Activated CD8-positive, alpha-beta memory T cell treated with anti-CD3 and anti-CD28 coated beads for 4 hours (primary cell): ENCODE measurements at places on chromosomes 6 and 20.

- no peak for DNase-seq
Observed at GRCh38 chr20:7624886-7625285, 315.4 kb downstream of the HAO1 start.

DNA sequence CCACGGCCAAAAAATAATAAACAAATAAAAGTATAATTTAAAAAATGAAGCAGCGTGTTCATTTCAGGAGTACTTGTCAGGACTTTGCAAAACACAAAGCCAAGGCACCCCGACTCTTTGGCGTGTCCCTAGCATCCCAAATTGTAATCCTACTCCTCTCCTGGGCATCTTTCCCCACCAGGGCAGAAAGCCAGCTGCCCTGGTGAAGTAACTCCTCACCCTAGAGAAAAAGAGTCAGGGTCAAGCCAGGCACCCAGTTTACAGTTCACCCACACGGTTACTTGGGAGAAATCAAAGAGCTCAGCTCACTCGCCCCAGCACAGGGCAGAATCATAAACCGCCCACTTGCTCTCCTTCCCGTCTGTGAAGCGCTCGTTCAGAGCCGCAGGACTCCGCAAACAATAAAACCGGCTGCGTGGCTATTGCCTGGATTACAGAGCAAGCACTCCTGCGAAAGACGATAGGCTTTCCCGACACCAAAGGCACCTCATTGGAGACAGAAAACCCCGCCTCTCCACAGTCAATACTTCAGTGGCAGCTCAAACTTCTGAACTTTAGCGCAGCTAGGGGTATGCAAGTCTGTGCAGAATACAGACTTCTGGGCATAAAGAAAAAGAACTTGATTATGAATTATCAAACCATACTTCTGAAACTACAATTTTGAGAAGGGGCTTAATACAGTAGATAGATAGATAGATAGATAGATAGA is 73.0 kb upstream of the NHSL1 start:
- no peak for DNase-seq

DNA sequence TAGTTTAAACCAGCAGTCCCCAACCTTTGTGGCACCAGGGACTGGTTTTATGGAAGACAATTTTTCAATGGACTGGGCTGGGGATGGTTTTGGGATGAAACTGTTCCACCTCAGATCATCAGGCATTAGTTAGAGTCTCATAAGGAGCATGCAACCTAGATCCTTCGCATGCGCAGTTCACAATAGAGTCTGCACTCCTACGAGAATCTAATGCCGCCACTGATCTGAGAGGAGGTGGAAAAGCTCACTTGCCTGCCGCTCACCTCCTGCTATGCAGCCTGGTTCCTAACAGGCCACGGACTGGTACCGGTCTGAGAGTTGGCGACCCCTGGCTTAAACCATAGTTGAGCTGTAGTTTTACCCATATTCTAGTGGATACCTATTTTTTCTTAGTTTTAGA is 154.6 kb downstream of the SLC35F1 start:
- no peak for DNase-seq

DNA sequence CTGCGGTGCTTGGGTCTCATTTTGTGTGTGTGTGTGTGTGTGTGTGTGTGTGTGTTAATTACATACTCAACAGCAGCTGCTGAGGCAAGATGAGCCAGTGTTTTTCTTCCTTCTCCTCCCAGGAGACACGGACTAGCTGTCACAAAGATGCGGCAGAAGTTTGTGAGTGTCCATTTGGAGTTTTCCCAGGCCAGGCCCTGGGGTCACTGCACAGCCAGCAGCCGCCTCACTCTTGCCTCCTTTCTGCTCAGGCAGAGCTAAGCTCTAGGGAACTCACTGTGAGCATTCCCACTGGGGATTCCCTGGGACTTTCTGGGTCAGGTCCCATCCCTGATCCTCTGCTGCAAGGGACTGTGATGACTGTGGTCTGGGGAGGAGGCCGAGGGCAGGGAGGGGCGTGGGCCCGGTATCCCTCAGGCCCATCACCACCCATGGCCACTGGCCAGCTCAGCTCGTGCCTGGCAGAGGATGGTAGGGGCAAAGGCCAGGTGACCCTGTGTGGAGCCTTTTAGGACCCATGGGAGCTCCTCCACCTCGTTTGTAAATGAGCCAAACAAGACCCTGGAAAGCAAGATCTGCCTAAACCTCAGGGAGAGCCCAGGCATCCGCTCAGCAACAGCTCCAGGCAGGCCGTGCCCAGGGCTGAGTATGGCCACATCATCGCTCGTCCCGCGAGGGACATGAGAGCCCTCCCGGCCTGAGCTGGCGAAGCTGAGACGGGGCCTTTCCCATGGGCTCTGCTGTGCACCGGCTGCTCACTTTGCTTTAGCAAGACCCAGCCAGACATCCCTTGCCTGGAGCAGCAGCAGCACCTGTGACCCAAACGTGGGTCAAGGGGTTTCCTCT is 102.0 kb downstream of the PSMB1 start:
- DNase-seq = no peak

DNA sequence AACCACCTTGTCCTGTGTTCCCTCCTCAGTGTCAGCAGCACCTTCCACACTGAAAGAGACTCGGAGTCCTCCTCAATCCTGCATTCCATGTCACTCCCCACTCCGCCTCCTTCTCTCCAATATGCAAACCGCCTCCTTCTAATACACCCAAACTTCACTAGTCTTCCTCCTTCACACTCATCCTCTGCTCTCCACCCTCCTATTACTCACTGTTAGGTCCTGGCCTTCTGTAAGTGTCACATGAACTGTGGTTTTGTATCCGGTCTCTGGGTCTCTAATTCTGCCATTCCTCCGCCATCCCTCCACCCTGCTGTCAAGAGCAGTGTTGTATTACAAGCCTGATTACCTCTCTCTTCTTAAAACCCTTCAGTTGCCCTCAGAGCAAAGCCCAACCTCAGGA is 200.5 kb upstream of the CDYL start:
- no peak for DNase-seq

GRCh38 chr6:159973951-159974350 is 5.1 kb downstream of the IGF2R start:
- no peak for DNase-seq

DNA sequence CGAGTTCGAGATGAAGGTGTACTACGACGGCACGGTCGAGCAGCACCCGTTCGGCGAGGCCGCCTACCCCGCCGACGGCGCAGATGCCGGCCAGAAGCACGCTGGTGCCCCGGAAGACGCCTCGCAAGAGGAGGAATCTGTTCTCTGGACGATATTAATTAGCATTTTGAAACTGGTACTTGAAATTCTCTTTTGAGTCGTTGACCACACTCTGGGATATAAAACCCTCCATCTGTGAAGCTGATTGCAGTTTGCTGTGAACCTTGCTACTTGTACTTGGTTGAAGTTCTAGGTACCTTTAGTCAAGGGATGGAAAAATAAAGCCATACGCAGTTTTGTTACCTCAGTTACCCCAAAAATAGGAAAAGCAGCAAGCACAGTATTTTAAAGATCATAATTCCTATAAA is 917 bp downstream of the C6orf120 start:
- DNase-seq = no peak

DNA sequence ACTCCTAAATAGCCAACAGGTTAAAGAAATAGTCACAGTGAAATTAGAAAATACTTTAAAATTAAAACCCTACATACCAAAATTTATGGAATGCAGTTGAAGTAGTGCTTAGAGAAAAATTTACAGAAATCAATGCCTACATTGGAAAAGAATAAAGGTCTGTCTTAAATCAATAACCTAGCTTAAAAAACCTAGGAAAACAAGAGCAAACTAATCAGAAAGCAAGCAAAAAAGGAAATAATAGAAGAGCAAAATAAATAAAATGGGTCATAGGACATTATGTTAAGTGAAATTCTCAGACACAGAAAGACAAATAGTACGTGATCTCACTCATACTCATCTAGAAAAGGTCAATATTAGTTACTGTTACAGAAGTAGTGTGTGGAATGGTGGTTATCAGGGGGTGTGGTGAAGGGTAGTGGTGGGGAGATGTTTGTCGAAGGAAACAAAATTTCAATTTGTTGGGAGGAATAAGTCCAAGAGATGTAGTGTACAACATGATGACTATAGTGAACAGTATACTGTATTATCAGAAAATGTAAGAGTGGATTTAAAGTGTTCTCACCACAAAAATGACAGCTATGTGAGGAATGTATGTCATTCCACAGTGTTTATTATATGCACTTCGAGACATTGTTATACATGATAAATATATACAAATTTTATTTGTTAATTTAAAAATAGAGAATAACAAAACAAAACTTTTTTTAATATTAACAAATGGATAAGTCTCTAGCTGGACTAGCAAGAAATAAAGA is 423.6 kb downstream of the CDH26 start:
- no peak for DNase-seq

DNA sequence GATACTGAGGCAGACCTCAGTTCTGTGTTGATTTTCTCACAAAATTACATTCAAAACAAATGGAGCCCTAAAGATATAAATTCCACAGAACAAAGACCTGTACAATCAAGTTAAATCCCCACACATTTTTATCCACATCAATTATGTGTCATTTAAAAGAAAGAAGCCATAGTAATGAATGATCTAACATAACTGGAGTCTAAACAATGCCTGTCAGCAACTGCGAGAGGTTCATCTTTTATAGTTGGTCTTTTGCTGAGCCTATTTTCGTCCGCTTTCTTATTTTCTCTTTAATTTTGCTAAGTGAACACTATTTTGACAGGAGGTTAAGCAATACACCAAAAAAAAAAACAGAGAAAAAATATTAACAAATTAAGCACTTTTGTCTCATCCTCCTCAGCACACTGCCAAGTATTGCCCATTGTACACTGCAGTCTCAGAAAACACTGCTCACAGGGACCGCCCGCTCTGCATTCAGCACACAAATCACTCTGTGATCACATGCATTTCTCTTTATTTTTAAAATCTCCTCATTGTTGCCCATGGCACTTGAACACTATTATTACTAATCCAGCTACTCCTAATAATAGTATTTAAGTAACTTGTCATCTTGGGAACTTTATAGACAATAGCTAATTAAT is 140.8 kb downstream of the BTBD9 start:
- no peak for DNase-seq

DNA sequence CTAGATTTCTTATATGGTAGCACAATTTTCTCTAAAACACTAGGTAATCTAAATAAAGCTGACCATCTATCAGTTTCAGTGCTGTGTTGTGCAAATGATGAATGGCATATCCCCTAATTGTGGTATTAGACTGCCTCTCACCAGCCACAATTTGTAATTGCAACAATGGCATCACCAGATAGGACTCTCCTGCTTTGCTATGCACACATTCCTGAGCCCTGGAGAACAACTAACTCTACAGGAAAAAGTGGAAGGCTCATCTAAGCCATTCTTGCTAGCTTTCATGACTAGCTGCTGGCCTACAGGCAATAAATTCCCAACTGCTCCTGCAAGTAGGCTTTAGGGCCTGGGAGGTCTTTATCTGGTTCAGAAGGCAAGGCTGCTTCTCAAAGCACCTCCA is 974.1 kb downstream of the EYS start:
- no peak for DNase-seq
